Stimulated activated CD8-positive, alpha-beta memory T cell treated with anti-CD3 and anti-CD28 coated beads, Interleukin-4, amount 100 ng/mL, for 4 hours (primary cell): ENCODE measurements at places on chromosomes 12 and 14.

DNA sequence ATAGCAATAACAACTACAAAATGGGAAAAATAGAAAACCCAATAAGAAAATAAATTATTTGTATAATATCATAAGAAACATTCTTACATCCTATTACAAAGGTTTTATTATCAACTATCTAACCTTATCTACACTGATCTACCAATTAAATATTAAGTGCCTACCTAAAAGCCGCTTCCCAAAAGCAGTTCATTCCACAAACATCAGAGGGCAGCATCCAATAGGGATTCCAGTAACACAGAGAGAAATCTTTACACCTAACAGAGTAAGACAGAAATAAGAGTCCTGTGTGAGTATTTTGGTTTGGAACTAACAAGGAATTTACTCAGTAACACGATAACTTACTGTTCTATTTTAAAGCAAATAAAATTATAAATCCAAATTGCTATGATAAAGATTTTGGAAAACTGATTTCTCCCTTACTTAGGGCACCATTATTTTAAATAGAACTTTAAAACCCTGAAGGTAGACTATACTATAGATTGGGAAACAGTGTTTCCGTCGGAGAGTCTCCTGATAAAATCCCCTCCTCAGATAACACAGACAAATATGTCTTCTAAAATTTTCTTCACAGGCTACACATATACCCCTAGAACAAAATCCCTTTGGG, 15.0 kb downstream of the GXYLT1 start:
- DNase-seq, result no peak

DNA sequence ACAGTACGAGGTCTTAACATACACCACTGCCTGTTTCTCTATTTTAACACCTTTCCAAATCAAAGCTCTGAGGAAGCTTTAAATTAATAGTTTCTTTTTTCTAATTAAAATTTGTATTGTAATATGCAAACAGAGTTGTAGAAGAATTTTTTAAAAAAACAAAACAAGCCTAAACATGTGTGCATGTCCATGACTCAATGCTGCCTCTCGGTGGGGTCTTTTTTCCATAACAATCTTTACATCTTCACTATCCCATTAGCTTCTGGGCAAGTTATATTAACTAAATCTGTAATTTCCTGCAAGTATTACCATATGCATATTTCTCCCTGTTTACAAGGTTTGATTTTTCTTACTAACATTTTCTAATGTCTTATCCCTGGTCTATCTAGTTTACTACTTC, 143.9 kb upstream of the NAV3 start:
- no peak for DNase-seq

GRCh38 chr12:131407221-131408035, 303.5 kb upstream of the SFSWAP start:
- no peak for DNase-seq

GRCh38 chr12:21483531-21483930, 17.9 kb downstream of the RECQL start:
- DNase-seq, result no peak

- no peak for DNase-seq
Observed at GRCh38 chr12:48329199-48329939, 21.4 kb downstream of the ZNF641 start.

DNA sequence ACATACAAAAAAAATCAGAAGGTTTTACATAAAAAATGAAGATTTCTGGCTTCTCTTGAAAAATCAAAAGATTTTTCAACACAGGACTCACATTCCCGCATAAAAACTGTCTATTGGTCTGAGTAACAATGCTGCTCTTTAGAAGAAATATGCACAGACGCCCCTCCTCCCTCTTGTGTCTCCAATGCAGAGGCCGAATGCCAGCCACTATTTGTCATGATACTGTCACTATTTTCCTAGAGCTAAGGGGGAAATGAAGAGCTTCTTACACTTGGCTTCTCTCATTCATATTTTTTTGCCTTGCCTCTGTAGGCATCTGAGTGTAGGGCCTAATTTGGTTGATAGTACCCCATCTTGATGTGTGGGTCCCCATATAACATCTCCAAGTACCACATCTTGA, 98.0 kb downstream of the BBS10 start:
- DNase-seq, result no peak

DNA sequence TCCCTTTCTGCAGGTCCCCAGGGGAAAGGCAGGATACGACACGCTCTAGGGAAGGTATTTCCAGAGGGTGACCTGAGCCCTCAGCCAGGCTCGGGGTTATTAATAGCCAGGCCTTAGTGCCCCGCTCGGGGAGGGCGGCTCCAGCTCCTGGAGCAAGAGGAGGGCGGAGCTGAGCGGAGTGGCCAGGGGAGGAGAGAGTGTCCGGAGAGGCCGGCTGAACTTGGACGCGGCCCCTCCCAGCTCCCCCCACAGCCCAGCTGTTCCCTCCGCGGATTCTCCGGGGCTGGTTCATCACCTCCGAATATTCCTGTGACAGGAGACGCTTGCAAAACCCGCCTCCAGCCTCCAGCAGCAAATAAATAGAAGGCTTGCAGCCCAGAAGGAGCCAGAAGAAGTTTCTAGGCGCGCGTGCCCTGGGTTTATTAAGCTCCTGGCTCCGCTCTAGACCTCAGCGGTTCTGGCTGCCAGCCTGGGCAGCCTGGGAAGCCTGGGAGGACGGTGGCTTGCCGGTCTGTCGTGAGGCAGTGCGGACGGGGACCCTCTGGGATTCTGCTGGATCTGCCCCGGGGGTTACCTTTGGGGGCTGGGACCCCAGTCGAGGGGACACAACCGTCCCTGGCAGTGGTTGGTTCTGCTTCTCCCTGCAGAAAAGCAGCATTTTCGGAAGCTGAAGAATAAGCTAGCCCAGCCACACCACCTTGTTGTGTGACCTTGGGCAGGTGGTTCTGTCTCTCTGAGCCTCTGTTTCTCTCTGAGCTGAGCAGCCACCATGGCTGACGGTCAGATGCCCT, at the start of gene HSPB8:
Gene HSPB8 (plus strand): TSS at position 388 of the 791 bp plus-strand sequence. CDS start 382 bp downstream, at position 770.
- no peak for DNase-seq

DNA sequence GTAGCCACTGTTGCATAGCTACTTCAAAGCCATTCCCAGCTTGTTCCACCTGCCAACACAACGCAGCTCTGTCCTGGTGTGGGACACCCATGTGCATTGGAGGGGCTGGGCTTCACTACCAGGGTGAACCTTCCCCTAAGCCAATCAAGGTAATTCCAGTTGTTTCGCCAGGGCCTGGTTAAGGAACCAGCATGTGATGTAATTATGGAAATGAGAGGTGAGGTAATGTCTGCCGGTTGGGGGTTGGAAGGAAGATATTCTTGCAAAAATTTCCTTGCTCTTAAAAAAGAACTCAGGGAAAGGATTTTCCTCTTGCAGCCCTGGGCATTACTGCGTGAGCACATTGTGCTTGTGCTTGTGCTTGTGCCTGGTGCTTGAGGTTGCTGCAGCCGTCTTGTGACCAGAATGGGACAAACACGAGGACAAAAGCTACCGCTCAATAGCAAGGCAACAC, 14.9 kb downstream of the TUBA1C start:
- no peak for DNase-seq

GRCh38 chr12:100248886-100249285, 18.0 kb downstream of the DEPDC4 start:
- DNase-seq, result no peak

DNA sequence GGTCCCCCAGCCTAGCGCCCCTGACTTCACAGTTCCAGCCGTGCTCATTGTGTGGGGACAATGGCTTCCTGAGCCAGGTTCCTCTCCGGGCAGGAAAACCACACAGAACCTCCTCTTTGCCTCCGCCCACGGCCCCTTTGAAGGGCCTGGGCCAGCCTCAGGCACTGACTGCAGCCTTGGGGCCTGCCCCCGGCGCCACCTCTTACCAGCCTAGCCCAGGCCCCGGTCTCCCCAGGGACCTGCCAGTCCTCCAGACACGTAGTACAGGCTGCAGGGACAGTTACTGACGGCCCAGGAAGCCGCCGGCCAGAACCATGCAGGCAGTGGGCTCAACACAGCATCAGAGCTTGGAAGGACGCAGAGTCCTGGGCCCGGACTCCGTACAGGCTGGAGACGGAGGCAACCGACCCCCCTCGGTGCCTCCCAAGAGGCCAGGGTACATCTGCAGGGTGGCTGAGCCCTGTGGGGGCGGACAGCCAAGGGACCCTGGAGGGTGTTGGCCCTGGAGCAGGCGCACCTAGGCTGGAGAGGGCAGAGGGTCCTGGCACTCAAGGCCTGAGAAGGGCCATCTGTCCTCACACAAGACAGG, 20.9 kb upstream of the NUDT14 start:
- no peak for DNase-seq

- no peak for DNase-seq
Observed at GRCh38 chr14:86790408-86791364, 1202.3 kb downstream of the GALC start.

DNA sequence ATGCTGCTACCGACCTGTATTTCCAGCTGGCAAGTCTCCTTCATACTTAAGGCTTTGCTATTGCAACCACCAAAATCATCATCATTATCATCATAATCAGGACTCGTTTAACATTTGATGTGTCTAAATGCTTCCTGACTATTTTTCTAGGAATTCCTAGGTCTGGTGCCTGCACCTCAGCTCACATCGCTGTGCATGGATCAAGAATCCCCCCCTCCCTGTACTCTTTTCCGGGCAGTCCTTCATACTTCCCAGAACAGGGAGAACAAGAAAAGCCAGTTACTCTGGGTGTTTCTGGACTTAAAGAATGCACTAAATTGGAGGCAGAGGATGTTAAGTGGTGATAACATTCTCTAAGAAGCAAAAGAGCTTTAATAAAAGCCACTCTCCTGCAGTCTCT, 9.4 kb downstream of the ERP27 start:
- no peak for DNase-seq

DNA sequence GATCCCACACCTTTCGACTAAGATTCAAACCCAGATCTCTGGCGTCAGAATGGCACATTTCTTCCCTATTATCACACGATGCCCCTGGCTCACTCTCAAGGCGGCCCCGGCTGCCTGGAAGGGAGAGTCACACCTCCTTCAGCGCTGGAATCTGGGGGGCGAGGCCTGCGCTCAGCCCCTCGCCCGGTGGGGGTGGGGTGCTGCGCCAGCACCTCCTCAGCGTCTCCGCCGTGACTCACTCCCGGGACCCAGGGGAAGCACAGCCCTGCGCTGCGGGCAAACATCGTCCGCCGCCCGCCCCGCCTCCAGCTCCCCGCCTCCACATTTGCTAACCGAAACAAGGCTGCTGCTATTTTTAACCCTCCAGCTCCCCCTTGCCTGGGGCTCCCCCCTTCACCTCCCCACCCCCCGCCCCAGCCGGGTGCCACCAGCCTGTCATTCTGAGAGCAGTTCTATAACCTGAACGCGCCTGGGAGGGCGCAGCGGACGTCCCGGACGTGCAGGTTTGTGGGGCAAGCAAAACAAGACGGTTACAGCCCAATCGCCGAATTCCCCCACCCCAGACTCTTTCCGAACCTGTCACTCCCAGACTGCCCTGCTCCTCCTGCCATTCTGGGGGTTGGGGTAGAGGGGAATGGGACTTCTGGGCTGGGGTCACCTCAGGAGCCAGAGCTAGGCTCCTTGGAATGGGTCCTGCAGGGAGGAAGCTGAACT, 6.7 kb downstream of the HDAC7 start:
- DNase-seq, result peak; percentile 82

GRCh38 chr12:70042675-70043074, 200.6 kb upstream of the CNOT2 start:
- DNase-seq, result no peak

GRCh38 chr12:113198296-113198695, 12.8 kb downstream of the RITA1 start:
- DNase-seq, result no peak

- no peak for DNase-seq
Observed at GRCh38 chr12:91603060-91603459, 420.4 kb upstream of the DCN start.

DNA sequence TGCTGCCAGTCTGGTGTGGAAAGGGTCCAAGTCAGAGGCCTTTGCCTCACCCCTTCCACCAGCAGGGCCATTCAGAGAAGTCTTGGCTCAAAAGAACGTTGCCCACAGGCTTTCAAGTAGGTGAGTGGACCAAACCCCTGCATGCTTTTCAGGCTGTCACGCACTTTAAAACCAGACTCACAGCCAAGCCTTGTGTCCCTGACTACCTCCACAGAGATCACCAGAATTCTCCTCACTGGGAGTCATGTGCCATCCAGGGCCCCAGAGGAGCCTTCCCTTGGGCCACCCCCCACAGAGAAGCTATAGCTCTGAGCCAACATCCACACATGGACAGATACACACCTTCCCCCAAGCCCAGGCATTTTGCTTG, 283.1 kb downstream of the DPF3 start:
- DNase-seq, result no peak

GRCh38 chr14:103186241-103186822, 63.1 kb downstream of the TNFAIP2 start:
- no peak for DNase-seq

GRCh38 chr14:94427016-94427613, 25.5 kb downstream of the SERPINA11 start:
- DNase-seq, result no peak

DNA sequence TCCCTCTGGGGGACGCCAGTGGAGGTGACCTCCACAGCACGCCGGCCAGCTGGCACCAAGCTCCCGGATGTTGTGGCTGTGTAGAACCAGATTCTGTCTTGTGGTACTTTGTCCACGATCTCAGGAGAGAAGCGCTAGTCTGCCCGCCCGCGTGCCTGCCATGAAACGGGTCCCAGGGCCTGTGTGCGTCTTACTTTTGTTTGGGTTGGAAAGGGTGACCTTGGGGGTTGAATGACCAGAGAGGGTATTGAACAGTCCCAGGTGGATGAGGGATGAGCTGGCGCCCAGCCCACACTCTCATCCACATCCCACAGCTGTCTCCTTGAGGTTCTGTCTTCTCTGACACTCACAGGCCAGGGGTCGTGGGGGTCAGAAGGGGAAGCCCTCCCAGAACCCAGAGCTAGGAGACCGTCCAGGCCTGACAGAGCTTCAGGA, 78.3 kb downstream of the WDR20 start:
- DNase-seq, result no peak

- DNase-seq, result no peak
Observed at GRCh38 chr12:121172145-121172544, 37.8 kb upstream of the P2RX4 start.

GRCh38 chr12:124411281-124411878, 116.5 kb downstream of the RFLNA start:
- DNase-seq, result no peak

GRCh38 chr12:68932128-68932960, 627 bp downstream of the CPM start:
- DNase-seq, result no peak

- no peak for DNase-seq
Observed at GRCh38 chr14:36208690-36209278, 32.3 kb upstream of the PTCSC3 start.

DNA sequence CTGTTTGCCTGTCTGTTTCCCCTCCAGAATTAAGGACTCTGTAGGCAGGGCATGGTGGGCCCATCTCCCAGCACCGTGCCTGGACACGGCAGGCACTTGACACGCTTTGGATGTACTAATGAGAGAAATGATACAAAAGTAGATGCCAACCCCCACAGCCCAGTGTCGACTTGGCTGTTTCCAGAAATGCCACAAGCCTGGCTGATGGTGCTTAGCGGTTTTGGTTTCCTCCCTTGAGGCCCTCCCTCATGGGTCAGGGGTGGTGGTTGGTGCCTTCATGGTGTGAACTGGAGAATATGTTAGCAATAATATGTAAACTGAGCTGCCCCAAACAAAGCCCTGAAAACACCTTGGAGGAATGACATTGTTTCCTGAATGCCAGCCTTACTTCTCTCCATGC, 55.5 kb upstream of the ESRRB start:
- no peak for DNase-seq
